ENCODE measurements at places on chromosomes 5 and 9.

DNA sequence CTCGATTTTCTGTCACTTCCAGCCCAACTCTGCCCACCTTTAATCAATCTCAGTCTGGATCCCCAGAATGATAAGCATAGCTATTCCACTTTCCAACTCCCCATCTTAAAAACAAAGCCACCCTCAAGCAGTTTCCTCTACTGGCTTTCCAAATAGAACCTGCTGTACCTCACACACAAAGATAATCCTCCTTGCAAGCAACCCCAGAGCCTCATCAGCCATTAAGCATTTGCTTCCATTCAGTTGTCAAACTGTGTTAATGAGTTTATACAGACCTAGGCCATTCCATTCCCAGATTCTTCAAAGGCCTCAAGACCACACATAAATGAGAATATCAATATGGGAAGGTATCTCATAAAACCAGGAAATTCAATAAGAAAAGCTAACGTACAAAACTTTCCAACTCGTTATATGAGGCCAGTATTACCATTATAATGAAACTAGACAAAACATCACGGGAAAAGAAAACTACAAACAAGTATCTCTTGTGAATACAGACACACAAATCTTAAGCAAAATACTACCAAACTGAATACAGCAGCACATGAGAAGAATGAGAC, 86.8 kb downstream of the DROSHA start:
- no peak for DNase-seq

GRCh38 chr9:5013374-5013773, 28.3 kb downstream of the JAK2 start:
- no peak for DNase-seq

DNA sequence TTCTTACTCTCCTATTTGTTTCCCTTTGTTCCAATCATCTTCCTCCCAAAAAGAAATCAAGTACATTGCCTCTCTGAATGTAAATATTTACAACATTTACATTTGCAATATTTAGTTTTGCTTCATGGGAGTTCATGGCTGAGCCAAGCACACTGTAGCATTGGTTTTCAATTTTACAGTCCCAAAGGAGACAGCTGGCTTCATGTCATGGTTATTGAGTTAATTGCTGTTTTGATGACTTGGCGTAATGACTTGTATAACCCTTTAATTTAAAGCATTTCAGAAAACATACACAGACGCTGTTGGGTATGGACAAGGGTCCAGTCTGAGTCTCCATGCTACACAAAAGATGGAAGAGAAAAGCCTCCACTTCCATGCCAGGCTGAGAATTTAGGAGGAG, 25.6 kb upstream of the VLDLR start:
- no peak for DNase-seq

DNA sequence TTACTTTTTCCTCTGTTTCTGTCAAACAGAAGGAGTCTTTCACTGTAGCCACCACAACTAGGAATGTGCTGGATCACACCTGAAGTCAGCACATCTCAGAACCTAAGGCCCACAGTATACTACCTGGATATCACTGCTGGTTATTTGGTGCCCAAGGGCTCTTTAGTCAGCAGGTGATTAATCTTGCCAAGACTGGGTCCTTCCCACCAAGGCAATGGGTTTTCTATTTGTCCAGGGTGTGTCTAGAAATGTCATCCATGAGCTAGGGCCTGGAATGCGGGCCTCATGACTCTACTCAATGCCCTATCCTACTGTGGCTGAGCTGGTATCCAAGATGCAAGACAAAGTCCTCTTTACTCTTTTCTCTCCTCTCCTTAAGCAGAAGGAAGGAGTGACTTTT, 9.8 kb upstream of the PCDHAC1 start:
- DNase-seq = no peak

Measured in GM12891 (cell line).